ENCODE measurements at places on chromosomes 7 and 10. TPM values are rescaled to one million over a fixed set of nuclear protein-coding genes. Genes with fewer than 3 reads are reported as not detected.
A peak's percentile ranks its signal among the peaks of the same experiment; 100 is the strongest.

GRCh38 chr7:96273716-96274115 is 48.2 kb downstream of the SLC25A13 start:
- no peak for ATAC-seq

GRCh38 chr10:4691776-4692175 is 134.2 kb upstream of the AKR1E2 start:
- ATAC-seq = no peak

DNA sequence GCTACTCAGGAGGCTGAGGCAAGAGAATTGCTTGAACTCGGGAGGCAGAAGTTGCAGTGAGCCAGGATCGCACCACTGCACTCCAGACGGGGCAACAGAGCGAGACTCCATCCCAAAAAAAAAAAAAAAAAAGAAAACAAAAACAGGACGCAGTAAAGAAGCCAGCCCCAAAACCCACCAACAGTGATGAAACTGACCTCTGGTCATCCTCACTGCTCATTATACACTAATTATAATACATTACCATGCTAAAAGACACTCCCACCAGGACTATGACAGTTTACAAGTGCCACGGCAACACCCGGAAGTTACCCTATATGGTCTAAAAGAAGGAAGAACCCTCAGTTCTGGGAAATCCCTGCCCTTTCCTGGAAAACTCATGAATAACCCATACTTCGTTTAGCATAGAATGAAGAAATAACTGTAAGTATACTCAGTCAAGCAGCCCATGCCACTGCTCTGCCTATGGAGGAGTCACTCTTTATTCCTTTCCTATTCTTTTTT is 40.0 kb upstream of the EIF4H start:
- ATAC-seq = peak; percentile 70

GRCh38 chr10:120988751-120989150 is 137.6 kb downstream of the WDR11 start:
- no peak for ATAC-seq

AASS gene
- 2.2 TPM for total RNA-seq

DNA sequence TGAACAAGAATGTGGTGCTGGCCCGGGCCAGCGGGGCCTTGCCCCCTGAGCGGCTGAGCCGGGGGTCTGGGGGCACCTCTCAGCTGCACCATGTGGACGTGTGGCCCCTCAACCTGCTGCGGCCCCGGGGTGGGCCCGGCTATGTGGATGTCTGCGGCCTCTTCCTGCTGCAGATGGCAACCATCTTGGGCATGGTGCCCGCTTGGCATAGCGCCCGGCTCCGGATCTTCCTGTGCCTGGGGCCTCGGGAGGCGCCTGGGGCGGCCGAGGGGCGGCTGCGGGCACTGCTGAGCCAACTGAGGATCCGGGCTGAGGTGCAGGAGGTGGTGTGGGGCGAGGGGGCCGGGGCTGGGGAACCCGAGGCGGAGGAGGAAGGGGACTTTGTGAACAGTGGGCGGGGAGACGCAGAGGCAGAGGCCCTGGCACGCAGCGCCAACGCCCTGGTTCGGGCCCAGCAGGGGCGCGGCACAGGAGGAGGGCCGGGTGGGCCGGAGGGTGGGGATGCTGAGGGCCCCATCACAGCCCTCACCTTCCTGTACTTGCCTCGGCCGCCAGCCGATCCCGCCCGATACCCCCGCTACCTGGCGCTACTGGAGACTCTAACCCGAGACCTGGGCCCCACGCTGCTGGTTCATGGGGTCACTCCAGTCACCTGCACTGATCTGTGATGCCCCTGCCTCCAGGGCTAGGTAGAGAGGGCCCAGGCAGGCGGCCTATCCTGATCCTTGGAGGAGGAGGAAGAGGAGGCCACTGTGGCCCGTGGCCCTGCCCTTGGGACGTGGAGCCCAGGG is 1.1 kb upstream of the TRIP6 start:
- peak; percentile 8 for ATAC-seq

PON1 gene
- not detected for total RNA-seq

- ATAC-seq = peak; percentile 20
Measured at GRCh38 chr10:62000726-62001125, 99.2 kb downstream of the ARID5B start.

GRCh38 chr7:4838626-4839334 is 23.1 kb downstream of the PAPOLB start:
- ATAC-seq = no peak

- ATAC-seq = no peak
Measured at GRCh38 chr10:107733328-107734130, 569.0 kb upstream of the SORCS1 start.

SYT15B gene
- total RNA-seq = 0.37 TPM

DNA sequence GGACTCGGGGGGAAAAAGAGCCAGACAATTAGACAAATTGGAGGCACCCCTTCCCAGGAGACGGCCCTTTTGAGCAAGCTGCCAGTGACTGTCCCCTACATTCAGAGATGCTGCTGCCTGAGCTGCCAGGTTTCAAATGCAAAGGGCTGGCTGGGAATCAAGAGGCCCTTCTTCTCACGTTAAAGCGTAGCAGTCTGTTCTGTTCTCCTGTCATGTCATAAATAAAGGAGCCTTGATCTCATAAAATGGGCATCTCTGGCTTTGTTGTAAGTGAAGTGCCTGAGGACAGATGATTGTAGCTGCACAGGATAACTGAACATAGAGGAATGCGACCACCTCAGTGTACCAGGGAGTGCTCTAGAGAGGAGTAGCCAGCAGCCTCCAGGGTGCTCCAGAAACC is 917.9 kb downstream of the GRID1 start:
- no peak for ATAC-seq

DNA sequence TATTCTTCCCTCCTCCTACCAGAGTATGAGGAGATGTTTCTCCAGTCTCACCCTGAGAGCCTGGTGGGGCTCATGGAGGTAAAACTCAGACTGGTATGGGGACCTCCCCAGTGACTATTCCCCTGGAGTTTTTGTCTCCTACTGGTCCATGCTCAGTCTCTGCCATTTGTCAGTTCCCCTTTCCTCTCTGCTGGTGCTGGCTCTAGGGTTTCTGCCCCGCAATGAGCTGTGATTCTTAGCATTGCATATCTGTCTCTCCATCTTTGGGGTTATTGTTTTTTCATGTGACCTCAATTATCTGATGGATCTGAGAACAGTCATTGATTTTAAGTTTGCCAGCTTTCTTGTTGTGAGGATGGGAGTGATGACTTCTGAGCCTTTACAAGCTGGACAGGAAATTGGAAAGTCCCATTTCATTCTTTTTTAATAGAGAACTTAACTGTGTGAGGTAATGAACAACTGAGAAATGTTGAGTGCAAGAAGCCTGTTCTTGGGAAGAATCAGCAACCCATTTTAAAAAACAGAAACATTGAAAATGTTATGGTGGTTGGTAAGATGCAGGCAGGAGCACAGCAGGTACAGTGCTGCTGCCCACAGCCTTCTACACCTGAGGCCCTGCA is 26.9 kb downstream of the NACAD start:
- ATAC-seq = peak; percentile 37

SGMS1 gene
- total RNA-seq = 22.4 TPM

DNA sequence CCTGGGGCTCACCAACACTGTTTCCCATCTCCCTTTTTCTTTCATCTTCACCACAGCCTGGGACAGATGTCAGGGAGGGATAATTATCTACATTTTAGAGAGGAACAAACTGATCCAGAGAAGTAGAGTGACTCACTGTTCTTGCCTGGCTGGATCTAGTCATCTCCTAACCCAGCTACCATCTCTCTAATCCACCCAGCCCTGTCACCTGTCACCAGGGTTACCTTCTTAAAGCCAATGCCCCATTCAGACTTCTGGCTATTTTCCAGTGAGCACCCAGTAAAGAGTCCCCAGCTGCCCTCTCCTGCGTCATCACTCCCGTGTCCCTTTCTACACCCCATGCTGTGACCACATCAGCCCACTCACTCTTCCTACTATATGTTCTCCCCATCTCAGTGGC is 68.4 kb upstream of the DUSP5 start:
- ATAC-seq = peak; percentile 53

DNA sequence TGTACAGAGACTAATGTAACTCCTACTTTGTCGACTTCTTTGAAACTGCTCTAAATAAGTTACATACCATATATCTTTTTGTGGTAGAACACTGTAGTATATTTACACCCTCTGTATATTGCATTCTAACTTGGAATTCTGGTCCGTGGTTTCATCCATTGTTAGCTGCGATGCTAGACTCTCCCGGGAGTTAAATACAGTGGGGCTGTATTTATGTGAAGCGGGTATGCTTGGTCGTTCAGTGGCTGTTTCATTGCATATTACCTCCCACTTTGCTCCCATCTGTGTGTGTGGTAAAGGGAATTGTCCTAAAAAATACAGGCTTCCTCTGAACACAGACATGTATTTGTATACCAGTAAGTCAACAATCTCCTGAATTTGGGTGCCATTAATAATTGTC is 231.1 kb downstream of the SLC25A13 start:
- ATAC-seq = no peak

- peak; percentile 96 for ATAC-seq
Measured at GRCh38 chr7:63900394-63901203, 98.0 kb upstream of the ZNF722 start.

GRCh38 chr7:1045069-1046063 is 1.0 kb downstream of the GPR146 start:
- no peak for ATAC-seq

DNA sequence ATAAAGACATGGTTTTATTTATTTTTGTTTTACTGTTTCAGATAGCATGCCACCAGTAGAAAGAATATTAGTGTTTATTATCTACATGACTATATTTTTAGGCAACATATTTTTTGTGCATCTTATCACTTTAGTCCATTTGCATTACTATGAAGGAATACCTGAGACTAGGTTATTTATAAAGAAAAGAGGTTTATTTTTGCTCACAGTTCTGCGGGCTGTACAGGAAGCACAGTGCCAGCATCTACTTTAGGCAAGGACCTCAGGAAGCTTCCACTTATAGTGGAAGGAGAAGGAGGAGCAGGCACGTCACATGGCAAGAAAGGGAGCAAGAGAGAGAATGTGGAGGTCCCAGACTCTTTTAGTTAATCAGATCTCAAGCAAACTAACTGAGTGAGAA is 5.7 kb downstream of the CAV2 start:
- ATAC-seq = no peak

DNA sequence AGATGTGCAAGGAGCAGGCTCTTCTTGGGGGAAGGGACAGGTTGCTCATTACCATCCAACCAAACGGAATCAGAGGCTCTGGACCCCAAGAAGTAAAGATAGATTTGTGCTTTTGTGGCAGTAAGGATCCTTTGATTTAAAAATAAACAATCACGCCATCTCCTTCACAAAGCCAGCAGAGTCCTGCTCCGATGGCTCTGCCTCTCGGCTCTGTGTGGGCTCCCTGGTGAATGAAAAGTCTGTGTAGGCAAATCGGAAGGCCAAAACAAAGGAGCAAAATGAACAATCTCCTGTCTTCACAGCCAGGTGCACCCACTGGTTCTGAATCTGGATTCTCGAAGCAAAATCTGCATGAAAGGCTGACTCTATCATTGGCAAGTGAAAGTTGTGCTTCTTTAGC is 3.8 kb downstream of the PTPRN2 start:
- no peak for ATAC-seq

- no peak for ATAC-seq
Measured at GRCh38 chr7:90817846-90818245, 221.7 kb downstream of the CDK14 start.

DNA sequence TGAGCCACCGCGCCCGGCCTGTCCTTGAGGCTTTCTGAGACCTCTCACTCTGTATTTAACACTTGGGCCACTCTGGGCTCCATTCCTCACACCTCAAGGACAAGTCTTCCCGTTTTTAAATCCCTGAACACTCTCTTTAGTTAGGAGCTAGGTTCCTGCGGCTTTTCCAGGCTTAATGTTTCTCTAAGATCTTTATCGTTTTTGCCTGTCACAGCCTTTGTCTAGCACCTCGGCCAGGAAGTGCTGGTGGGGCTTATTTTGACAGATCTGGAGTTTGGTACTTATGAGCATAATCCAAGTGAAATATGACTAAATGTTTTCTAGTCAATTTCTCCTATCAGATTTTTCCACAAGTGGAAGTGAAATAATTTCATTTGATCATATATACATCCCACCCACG is 186.6 kb downstream of the DPY19L1 start:
- no peak for ATAC-seq

DNA sequence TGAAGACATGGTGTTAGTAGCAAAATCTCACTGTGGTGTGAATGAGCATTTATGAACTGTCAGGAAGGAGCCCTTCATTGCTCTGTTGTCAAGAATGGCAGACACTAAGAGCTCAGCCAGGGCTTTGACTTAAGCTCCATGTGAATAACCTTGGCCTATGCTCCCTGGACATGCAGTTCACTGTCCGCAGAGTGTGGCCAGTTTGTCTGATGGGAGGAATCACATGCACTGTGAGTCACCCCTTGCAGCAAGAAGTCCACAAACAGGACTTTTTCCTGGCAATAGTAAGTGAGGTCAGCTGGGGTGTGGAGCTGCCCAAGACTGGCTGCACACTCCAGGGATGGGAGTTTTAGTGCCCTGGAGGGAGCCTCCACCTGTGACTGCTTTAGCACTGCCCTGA is 49.5 kb downstream of the ZNF37A start:
- ATAC-seq = no peak

- no peak for ATAC-seq
Measured at GRCh38 chr10:55283031-55283430, 482.0 kb upstream of the PCDH15 start.

DNA sequence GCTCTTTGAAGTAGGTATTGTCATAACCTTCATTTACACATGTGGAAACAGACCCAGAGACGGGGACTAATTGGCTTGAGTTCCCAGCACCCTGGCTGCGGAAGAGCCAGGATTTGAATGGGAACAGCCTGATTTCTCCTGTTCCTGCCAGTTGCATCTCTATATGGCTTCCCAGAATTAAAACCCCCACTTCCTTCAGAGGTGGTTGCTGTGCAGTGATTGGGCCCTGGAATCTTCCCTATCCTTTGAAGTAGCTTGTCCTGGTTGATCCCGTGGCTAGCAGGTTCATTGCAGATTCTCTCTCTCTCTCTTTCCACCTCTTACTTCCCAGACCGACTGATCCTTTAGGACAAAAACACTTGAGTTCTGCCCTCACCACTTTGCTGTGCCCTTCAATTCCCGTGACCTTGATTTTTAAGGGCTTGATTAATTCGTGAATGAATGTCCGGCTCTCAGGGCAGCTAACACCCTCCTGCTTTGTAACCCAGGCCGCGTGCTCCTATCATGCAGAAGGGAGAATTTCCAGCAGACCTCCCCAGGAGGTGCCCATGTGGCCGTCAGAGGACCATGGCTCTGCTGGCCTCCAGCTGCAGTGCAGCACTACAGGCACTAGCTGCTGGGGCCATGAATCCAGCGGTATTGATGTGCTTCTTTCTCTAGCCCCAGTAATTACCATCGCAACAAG is 120.6 kb upstream of the AGK start:
- ATAC-seq = no peak

Measured in activated T-helper 17 cell treated with anti-CD3 and anti-CD28 coated beads, Interleukin-2, amount 50 U/mL, for 72 hours (primary cell).